Activated T-helper 1 cell treated with anti-CD3 and anti-CD28 coated beads, Interleukin-2, amount 50 U/mL, for 16 hours (primary cell): ENCODE measurements at places on chromosomes 4 and X.

GRCh38 chr4:168637872-168638756 lies 141.3 kb downstream of the PALLD start:
- DNase-seq, result no peak

GRCh38 chr4:184588893-184589292 lies 60.4 kb downstream of the CASP3 start:
- no peak for DNase-seq

DNA sequence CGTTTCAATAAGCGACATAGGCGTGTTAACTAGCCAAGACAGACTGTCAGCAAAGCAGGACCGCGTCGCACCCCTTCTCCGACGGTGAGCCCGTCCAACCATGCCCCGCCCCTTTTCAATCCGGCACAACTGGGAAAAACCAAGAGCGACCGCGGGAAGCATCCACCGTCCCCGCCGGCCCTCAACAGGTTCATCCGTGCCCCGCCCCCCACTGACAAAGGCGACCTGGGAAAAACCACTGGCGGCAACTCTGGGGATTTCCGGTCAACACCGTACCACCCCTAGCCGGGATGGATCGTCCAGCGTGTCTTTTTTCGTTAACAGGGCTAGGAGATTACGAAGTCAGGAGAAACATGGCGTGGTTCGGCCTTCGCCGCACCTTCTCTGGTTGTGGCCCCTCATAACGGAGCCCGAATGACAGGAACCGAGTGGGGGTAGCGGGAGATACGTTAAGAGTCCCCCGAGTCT lies 377 bp downstream of the TIMM17B start:
- no peak for DNase-seq

- no peak for DNase-seq
Observed at GRCh38 chr4:26647523-26648224, 63.8 kb downstream of the TBC1D19 start.

- DNase-seq, result no peak
Observed at GRCh38 chr4:73540826-73541225, 59.3 kb downstream of the AFM start.

GRCh38 chr4:24798036-24798610 lies 2.8 kb downstream of the SOD3 start:
- no peak for DNase-seq

DNA sequence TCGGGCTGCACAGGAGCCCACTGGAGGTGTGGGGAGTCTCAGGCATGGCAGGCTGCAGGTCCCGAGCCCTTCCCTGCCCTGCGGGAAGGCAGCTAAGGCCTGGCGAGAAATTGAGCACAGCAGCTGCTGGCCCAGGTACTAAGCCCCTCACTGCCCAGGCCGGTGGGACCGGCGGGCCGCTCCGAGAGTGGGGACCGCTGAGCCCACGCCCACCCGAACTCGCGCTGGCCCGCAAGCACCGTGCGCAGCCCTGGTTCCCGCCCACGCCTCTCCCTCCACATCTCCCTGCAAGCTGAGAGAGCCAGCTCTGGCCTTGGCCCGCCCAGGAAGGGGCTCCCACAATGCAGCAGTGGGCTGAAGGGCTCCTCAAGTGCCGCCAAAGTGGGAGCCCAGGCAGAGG lies 82.0 kb upstream of the NEIL3 start:
- no peak for DNase-seq
